ENCODE measurements at places on chromosomes 1 and 21.

- DNase-seq, result no peak
These were observed 286.1 kb downstream of the DPYD start for GRCh38 chr1:97634758-97635157.

DNA sequence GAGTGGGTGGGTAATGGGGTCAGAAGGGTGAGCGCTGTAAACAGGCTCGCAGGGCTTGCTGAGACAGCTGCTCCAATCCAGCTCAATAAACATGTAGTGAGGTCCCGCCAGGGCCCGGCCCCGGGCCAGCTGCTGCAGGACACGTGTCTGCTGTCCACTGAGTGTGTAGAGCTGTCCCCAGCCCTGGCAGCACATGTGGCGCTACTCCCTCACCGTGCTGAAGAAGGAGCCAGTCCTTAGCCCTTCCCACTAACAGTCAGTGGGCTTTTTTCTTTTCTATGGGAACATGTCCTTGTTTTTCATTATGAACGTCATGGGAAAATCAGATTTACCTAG, 78.9 kb upstream of the C1orf174 start:
- DNase-seq, result no peak

GRCh38 chr1:221979444-221980032, 237.6 kb upstream of the DUSP10 start:
- no peak for DNase-seq

DNA sequence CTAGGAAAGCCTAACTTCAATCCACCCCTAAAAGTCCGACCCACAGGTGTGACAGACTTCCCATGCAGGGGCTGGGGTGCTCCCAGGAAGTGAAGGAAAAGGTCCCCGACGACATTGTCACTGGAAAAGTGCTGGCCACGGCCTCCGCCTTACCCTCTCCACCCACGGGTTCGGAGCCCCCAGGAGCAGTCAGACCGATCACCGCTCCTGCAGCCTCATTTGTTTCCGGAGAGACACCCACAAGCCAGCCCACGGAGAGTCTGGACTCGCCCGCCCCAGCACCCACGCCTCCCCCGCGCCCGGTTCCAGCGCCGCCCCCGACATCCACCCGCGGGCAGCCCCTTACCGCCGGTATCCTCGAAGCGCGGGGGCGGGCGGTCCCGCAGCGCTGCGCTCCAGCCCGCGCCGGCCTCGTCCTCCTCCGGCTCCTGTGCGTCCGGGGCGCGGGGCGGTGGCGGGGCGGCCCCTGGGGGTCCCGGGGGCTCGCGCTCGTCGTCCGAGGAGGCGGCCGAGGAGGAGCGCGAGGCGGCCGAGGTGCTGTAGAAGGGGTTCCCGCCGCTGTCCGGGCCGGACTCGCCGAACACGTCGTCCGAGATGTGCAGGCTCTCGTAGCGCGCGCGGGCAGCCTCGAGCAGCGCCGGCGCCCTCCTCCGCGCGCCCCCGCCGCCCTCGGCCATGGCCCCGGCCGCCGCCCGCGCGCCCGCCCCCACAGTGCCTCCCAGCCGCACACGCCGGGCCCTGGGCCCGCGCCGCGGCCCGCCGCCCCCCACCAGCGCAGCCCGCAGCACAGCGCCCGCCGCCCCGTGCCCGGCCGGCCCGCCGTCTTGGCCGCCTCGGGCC, 660 bp downstream of the PGBD5 start:
- no peak for DNase-seq

- DNase-seq, result no peak
These were observed 98.8 kb downstream of the ZNF644 start for GRCh38 chr1:90922996-90923395.

DNA sequence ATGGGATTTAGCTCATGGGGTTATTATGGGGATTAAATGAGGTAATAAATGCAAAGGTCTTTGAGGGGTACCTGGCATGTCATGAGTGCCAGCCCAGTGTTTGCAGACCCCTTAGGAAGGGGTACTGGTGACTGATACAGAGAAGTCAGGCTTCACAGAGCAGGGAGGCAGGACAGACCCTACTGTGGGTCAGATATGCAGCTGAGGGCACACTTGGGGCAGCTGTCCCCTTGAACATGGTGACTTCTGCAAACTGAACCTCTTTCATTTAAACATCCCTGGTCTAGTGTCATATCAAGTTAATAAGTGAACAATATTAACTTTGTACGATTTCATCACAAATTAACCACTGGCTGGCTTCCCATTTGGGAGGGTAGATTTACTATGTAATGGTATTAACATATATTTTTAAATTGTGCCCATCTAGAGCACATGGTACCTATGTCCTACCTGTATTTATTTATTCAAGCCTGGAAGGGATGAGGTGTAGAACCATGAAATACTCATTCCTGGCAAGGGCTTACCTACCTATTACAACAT, 25.9 kb downstream of the STPG1 start:
- DNase-seq, result no peak

DNA sequence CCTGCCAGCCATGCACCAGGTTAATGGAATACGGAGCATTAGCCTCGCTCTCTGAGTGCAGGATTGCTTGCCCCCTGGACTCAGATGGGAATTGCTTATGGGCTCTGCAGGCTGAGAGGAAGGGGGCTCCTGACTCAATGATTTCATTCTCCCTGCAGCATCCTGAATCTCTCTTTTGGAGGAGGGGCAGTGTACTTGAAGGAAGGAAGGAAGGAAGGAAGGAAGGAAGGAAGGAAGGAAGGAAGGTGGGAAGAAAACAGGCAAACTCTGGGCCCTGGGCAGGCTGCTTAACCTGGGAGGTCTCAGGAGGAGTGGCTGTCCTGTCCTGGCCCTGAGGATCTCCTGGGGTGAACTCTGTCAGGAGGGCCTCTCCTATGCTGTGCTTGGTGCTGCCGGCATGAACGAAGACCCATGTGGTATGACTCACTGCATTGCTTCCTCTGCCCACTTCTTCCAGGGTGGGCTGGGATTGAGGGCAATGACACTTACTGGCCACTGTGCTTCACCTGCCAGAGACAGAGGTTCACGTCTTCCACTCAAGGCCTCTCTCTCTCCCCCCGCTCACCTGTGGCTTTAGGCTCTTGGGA, 257.1 kb upstream of the CSF3R start:
- no peak for DNase-seq

GRCh38 chr1:156615946-156616345, 3.3 kb upstream of the HAPLN2 start:
- DNase-seq, result no peak

DNA sequence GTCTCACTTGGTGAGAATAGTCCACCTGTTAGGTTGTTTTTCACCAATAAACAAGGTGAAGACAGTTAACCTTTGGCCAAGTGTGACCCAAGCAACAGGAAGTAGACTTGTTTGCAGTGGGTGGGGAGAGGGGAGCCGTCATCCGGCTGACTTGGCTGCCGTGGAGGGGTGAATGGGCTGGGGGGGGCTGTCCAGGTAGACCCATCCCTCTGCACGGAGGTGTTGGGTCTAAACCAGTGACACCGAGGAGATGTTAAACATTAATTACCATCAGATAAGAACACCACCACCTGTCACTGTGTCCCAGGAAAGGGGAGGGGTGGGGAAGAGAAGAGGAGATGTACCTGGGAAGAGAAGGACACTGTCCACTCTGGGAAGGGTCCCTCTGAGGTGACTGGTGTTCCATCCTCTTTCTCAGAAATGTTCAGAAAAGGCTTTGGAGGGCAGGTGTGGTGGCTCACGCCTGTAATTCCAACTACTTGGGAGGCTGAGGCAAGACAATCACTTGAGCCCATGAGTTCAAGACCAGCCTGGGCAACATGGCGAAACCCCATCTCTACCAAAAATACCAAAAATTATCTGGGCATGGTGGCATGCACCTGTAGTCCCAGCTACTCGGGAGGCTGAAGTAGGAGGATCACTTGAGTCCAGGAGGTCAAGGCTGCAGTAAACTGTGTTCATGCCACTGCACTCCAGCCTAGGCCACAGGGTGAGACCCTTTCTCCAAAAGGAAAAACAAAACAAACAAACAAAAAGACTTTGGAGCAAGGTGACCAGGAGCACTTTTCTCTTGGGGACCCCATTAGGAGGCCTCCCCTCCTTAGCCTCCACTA, 6.7 kb upstream of the MYOM3 start:
- no peak for DNase-seq

DNA sequence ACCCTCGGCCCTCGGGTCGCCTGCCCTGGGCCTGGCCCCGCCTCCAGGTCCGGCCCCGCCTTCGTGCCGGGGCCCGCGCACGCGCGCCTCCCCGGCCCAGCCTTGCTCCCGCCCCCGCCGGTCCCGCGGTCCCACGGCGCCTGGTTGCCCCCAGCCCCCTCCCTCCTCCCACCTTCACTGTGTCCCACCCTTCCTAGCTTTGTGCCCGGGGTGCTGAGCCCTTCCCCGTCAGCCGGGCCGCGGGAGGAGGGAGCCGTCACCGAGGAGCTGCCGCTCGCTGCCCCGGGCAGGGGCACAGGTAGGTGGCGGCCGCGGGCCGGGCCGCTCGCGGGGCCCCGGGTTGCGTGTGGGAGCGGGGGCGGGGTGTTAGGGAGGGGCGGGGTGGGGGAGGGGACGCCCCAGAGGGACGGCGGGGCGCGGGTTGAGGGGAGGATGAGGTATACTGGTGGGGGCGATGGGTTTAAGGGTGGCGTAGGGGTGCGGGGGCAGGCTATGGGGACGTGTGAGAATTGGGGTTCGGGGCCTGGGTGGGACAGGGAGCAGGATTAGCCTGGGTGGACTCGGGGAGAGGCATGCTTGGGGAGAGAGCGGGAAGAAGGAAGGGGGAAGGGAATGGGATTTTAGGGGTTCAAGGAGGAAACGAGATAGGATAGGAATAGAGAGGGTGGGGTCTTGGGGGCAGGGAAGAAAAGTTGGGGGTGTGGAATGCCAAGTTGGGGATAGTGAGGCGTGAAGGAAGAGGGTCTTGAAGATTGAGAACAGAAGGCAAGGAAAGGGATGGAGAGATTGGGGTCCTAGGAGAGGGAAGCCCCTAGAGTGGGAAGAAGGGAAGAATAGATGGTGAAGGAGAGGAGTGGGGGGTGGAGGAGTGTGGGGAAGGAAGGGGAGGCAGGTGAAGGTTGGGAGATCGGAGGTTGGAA, at the start of gene LRRC42:
Gene LRRC42 (plus strand): TSS at position 99 of the 920 bp plus-strand sequence. CDS start 5,650 bp downstream, outside the sequence.
- no peak for DNase-seq
